A549 treated with Mapracorat at 1 μM for 4 hours (cell line): ENCODE measurements at places on chromosomes 7 and 10. TPM values are rescaled to one million over a fixed set of nuclear protein-coding genes. Genes with fewer than 3 reads are reported as not detected.

CDNF gene
- total RNA-seq, result 1.1 to 1.4 TPM (median 1.3 TPM) in 5 replicates

DENND11 gene
- total RNA-seq, result 4.7 to 6.2 TPM (median 5.9 TPM) in 5 replicates

TAF3 gene
- 6.7 to 7.4 TPM (median 7.1 TPM) in 5 replicates for total RNA-seq

SLC18A3 gene
- total RNA-seq, result not detected in 5 replicates

GOLGA7B gene
- 3.2 to 4.0 TPM (median 3.6 TPM) in 5 replicates for total RNA-seq

MMP21 gene
- 0.08 to 0.11 TPM in 2 of 5 replicates, not detected in the others for total RNA-seq

TRIM50 gene
- total RNA-seq, result not detected in 5 replicates

CLIP2 gene
- total RNA-seq, result 11.9 to 18.2 TPM (median 15.5 TPM) in 5 replicates

NFKB2 gene
- total RNA-seq, result 41.3 to 66.7 TPM (median 53.7 TPM) in 5 replicates
